ENCODE measurements at places on chromosomes 7 and 10.

- no peak for DNase-seq
- H3K4me3 ChIP-seq = no peak overlapping the region
- no peak overlapping the region for H3K27ac ChIP-seq
- no peaks in the 10 kb centered on the region for H3K27me3 ChIP-seq
- H3K36me3 ChIP-seq = no peaks in the 10 kb centered on the region
Observed at GRCh38 chr7:156207306-156207705, 395.0 kb upstream of the SHH start.

- H3K4me1 ChIP-seq = no peaks in the 10 kb centered on the region
- no peak overlapping the region for H3K27ac ChIP-seq
- no peak overlapping the region for H3K4me3 ChIP-seq
Observed at GRCh38 chr7:158285383-158285770, 302.2 kb downstream of the PTPRN2 start.

- H3K4me1 ChIP-seq = peaks cover 12% of the 10 kb centered on the region
- H3K4me3 ChIP-seq = no peak overlapping the region
- no peaks in the 10 kb centered on the region for H3K27me3 ChIP-seq
- no peaks in the 10 kb centered on the region for H3K36me3 ChIP-seq
Observed at GRCh38 chr7:134122980-134123379, 4.2 kb upstream of the LRGUK start.

- DNase-seq = no peak
- H3K4me3 ChIP-seq = peak overlapping the region; percentile 44
- H3K27me3 ChIP-seq = peaks cover 46% of the 10 kb centered on the region
- H3K4me1 ChIP-seq = peaks cover 5% of the 10 kb centered on the region
Observed at GRCh38 chr10:80356989-80357850, 639 bp downstream of the DYDC2 start.

GRCh38 chr10:48547061-48547895 lies 57.6 kb downstream of the ARHGAP22 start:
- H3K4me3 ChIP-seq = no peak overlapping the region
- H3K27ac ChIP-seq = no peak overlapping the region
- H3K4me1 ChIP-seq = peaks cover 6% of the 10 kb centered on the region
- no peaks in the 10 kb centered on the region for H3K36me3 ChIP-seq
- H3K27me3 ChIP-seq = no peaks in the 10 kb centered on the region

GRCh38 chr7:118662266-118662665 lies 437.8 kb downstream of the ANKRD7 start:
- no peaks in the 10 kb centered on the region for H3K27me3 ChIP-seq
- no peak overlapping the region for H3K27ac ChIP-seq

DNA sequence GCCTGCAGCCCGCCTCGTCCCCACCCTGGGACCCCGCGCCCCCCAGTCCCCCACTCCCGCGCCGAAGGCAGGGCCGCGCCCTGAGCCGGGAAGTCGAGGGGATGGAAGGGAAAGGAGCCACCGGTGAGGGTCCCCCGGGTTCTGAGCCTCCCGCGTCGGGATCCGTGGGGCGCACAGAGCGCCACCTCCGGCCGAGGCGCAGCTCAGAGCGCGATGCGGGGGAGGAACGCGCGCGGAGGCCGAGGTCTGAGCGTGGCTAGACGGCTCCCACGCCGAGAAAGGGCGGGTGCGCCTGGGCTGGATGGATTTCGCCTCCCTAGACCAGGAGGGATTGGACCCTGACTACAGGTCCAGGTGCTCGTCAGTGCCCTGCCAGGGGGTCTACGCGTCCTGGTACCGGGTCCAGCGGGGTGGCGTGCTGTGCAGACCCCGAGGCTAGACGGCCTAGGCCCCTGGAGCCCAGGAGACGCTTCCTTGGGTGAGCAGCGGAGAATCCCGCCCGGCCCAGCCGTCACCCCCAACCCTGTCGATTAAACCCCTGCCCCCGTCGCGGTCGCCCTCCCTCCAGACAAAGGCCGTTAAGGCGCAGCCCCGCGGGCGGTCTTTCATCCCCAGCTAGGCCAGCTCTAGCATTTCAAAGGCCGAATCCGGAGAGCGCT lies 986 bp upstream of the PDGFA start:
- peaks cover 51% of the 10 kb centered on the region for H3K4me1 ChIP-seq
- no peak for DNase-seq
- H3K27ac ChIP-seq = peak overlapping the region; percentile 92
- H3K27me3 ChIP-seq = peaks cover 83% of the 10 kb centered on the region
- no peaks in the 10 kb centered on the region for H3K36me3 ChIP-seq
- H3K4me3 ChIP-seq = peak overlapping the region; percentile 51

GRCh38 chr7:116511552-116512519 lies 12.3 kb downstream of the CAV2 start:
- H3K36me3 ChIP-seq = peaks cover 9% of the 10 kb centered on the region
- no peaks in the 10 kb centered on the region for H3K27me3 ChIP-seq
- H3K27ac ChIP-seq = peak overlapping the region; percentile 53
